Effector CD4-positive, alpha-beta T cell (primary cell): ENCODE measurements at places on chromosomes 3 and 15.

- no peak for DNase-seq
Measured at GRCh38 chr3:73418681-73419080, 206.1 kb downstream of the PDZRN3 start.

DNA sequence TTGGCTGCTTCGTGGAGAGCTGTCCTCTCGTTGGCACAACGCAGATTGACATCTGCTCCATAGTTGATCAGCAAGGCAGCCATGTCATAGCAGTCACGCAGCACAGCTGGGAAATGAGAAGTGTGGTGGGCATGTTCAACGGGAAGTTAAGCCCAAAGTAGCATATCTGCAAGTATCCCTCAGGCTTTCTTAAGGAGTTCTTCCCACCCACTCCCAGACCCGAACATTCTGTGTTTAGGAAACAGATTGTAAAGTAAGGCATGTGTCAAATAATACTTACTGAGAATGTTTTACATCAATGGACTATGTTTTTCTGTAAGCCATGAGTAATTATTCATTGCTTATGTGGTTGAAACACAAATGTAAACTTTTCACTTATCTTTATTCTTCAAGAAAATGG, 9.2 kb downstream of the ASB14 start:
- no peak for DNase-seq

DNA sequence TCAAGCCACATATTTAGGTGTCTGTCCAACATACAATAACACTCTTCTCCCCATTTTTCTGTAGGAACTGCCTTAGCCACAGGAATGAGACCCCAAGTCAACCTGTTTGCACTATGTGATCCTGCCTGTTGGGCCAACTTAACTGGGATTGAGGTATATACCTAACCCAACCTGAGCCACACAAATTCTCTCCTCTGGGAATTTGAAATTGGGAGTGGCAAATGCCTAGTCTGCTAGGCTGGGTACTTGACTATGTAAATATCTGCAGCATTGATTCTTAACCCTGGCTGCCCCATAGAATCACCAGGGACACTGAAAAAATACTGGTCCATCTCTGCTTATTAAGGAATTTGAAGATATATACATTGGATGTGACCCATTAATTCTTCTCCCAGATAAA, 35.2 kb upstream of the TNIK start:
- no peak for DNase-seq

DNA sequence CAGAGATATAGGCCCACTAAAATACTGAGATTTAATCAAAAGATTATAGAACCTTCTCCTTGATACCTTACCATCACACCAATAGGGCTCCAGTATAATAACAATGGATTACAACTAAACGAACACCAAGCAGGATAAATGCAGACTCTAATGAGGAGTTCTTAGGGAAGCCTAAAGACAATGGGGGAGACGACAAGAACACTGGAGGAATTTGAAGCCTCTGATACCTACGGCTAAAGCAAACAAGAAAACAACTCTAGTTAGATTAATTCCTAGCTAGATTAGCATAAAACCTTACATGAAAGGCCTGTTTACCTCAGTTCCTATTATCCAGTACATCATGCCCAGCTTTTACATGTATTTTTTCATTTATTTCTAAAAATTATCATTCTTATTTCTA, 35.1 kb downstream of the NGLY1 start:
- DNase-seq: no peak
